ENCODE measurements at places on chromosomes 5 and 9.
A peak's percentile ranks its signal among the peaks of the same experiment; 100 is the strongest.

- no peak for DNase-seq
These were observed 157.5 kb downstream of the COL23A1 start for GRCh38 chr5:178432421-178433272.

- DNase-seq = no peak
These were observed 59.8 kb downstream of the DOCK2 start for GRCh38 chr5:169696621-169697510.

DNA sequence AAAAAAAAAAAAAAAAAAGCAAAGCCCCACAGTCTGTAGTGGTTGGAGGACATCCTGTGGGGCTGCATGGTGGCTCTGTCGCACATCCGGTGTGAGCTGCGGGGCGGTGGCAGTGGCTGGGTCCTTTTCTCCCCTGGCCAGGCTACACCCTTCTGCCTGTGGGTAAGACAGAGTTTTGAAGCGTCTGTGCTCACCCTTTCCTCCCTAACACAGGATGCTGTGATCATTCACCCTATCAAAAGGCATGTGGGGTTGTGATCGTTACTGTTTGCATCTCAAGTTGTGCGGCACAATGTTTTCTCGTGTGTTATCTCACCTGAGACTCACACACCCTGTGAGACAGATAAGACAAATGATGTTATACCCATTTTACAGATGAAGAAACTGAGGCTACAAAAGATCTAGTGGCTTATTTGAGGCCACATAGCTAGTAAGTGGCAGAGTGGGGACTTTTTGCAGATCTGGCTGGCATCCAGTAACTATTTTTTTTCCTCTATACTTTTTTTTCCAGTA, 17.5 kb downstream of the IRF1 start:
- DNase-seq = no peak

DNA sequence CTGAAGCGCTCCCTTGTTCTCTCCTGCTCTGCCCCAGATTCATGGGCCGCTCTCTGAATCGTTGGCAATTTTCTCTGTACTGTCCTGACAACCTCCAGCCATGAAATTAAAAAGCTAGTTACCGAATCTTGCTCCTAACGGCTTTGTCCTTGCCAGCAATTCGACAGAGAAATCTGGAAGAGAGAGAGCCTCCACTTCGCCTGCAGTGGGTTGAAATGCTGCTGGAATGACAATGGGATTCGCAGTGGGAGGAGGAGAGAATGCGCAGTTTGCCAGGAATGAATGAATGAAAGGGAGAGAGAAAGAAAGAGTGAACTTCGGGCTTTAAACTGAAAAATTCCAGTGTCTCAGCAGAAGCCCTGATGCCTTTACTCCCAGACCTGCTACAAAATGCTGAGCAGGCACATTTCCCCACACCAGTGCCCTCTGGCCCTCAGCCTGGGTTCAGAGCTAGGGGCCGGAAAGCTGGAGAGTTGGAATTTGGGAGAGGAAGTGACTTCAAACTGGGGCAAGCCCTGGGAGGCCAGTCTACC, 11.5 kb upstream of the BOD1 start:
- DNase-seq = no peak

DNA sequence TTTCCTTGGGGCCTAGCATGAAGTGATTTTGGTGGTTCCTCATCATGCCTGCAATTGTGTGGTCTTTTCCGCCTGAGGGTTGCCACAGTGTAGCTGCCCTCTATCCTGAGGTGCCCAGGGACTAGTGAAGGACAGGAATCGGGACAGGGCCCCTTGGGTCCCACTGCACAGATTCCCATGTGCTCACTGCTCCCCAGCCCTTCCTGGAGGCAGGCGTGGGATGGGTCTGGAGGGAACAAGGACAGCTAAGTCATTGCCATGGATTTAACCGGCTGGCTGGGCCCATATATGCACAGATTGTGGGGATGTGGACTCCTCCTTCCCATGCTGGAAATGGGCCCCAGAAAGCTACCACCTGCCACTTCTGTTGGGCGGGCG, 122.3 kb upstream of the PITX1 start:
- DNase-seq = no peak

DNA sequence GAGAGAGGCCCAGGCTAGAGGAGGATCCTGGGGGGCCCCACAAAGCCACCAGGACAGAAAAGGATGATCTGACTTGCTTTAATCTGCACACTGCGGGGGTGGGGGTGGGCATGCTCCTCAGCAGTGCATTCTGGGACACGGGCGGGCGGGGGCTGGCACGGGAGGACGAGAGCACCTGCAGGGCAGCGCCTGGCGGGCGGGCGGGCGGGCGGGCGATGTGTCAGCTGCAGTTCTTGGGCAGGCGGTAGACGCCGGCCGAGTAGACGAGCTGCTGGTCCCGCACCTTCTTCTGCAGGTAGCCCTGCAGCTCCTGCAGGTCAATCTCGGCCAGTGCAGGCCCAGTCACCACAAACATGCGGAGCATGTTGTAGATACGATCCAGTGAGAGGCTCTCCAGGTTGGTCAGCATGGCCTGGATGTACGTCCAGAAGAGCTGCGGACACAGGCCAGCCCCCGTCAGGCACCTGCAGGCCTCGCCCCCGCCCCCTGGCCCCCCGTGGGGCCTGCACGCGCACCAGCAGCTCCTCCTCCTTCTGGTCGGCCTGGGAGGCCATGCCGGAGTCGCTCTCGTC, 3.0 kb upstream of the TMEM210 start:
- DNase-seq = no peak

- DNase-seq = no peak
These were observed 558 bp downstream of the GRPEL2 start for GRCh38 chr5:149345892-149346222.

DNA sequence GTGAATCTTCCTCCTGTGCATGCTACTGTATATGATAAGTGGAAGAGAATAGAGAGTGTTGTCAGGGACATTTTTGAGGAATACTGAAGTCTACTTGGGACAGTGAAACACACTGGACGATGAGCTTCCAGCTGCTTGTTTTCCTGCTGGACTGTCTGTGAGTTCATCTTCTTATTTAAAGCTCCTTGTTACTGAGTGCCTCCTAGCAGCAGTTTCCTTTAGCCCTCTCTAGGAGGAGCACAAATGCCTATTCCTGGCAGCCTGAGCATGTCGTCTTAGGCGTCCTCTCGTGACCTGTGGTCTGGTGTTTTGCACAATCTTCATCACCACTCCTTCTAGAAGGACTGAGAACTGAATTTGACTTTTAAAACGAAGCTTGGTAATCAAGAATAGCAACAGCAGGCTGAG, 43.8 kb downstream of the ANKRD33B start:
- DNase-seq = no peak

DNA sequence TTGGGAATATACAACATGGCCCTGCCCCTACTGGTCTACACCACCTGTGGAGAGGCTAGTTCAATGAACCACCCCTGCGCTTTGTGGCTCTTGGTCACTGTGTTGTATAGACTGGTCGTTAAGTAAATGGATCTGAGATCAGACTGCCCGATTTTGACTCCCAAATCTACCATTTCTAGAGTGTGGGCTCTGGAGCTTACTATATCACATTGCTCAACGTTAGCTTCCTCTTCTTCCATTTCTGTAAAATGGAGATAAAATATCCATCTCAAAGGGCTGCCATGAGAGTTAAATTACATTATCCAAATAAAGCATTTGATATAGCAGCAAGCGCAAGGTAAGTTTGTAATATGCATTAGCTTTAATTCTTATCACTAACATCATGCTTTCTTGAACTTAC, 52.7 kb upstream of the IFNK start:
- no peak for DNase-seq

GRCh38 chr9:96136992-96137670, 164.8 kb downstream of the HSD17B3 start:
- DNase-seq = no peak

- no peak for DNase-seq
These were observed 71.9 kb upstream of the GRHPR start for GRCh38 chr9:37350486-37351190.

DNA sequence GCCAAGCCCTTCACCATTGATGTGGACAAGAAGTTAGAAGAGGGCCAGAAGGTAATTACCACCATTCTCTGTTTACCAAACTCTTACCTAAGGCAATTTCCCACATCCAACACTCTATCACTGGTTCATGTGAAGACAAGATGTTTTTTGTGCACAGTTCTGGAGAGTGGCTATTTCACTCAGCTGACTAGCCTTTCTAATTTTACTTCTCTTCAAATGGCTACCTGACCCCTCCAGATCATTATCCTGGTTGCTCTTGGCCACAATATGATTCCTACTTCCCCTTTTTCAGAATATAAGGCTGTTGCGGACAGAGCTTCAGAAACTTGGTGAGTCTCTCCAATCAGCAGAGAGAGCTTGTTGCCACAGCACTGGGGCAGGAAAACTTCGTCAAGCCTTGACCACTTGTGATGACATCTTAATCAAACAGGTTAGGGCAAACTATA, 7.1 kb downstream of the KIF20A start:
- no peak for DNase-seq

- no peak for DNase-seq
These were observed 2.3 kb upstream of the FABP6 start for GRCh38 chr5:160227012-160227411.

GRCh38 chr5:141707510-141707909, 25.5 kb upstream of the ARAP3 start:
- DNase-seq = no peak

DNA sequence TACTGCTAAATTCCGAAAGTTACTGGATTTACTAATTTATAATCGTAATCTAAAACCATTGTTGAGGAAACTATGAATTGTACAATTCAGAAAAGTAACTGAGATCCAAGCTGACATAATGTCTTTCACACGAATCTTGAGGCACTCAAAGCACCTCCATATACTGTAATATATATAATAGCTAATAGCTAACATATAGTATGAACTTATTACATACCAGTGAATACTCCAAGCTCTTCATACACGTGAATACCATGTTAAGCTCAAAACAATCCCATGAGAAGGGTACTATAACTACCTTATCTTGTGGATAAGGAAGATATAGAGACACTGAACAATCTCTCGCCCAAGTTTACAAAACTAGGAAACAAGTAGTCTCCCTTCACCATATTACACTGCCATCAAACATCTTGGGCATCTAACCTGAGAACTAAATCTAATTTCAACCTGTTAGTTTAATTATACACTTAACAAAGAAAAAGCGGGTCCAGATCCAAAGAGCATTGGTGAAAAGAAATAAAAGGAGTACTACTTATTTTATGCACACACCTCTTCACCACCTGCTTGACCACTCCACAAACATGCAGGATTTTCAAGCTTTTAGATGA, 1.0 kb downstream of the NUDCD2 start:
- no peak for DNase-seq

- DNase-seq = no peak
These were observed 4.1 kb upstream of the CARD9 start for GRCh38 chr9:136377341-136378169.

- no peak for DNase-seq
These were observed 598 bp downstream of the MYO10 start for GRCh38 chr5:16935231-16936149.

DNA sequence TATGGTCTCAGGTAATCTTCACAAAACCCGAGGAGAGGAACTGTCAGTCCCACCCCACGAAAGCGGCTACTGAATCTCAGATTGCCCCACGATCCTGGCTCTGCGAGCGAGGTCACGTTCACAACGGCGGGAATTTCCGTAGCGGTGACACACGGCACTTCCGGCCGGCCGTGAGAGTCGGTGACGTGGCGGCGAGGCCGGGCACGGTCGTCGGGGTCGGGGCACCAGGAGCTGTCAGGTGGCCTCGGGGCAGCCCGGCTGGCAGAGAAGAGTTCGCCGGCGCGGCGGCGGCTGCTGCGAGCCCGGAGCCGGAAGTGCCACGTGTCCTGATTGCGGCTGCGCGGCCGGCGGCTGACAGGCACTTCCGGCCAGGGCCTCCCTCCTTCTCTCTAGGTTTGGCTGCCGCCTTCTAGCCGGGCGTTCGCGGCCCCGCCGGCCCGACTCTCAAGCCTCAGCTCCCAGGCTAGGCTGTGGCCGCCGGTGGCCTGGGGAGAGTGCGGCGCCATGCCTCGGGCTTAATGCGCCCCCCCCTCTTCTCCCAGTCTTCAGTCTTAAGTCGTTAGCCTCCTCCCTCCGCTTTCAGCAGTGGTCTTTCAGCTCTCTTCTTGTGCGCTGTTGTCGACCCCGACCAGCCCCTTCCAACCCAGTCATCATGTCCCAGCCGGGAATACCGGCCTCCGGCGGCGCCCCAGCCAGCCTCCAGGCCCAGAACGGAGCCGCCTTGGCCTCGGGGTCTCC, at the start of gene SEC24A:
TSS of gene SEC24A (plus strand) at position 361 of the 738 bp plus-strand sequence. CDS start at position 653, 292 bp downstream.
- peak; percentile 64 for DNase-seq

GRCh38 chr5:171010086-171010485, 148.3 kb downstream of the RANBP17 start:
- no peak for DNase-seq

- no peak for DNase-seq
These were observed 16.3 kb upstream of the COL27A1 start for GRCh38 chr9:114139071-114139470.

DNA sequence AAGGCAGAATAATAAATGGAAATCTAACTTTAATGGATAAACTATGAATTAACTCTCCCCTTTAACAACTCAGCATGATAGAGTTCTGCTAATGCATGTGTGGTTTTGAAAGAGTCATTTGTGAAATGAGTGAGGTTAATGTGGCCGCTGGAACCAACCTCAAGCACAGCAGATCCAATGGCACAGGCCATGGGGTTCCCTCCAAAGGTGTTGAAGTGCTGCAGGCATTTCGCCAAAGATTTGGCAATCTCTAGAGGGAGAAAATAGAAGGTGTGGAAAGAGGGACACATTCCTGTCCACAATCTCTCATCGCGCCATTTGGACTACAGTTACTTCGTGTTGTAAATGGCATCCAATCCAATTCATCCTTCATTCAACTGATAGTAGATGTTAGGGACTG, 35.0 kb downstream of the AGXT2 start:
- no peak for DNase-seq

DNA sequence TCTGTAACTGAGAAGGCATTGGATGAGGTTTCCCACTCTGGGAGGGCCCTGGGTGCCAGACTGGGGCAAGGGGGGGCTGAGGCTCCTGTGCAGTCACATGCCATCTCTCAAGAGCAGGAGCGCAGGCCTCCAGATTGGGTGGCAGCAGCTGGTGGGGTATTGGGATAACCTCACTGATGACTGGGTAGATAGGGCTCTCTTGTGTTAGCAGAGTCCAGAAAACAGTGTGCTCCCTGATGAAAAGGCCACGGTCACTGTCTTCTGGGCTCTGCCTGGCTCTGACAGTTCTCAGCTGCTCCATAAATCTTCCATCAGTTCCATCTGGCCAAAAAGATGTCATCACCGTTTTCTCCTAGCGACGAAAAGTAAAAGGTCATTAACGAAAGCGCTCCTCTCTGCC, 21.8 kb upstream of the NKX2-5 start:
- DNase-seq = no peak

GRCh38 chr9:73845954-73846690, 651.0 kb upstream of the RORB start:
- DNase-seq = no peak

GRCh38 chr9:110986529-110986928, 51.7 kb downstream of the LPAR1 start:
- no peak for DNase-seq
